ENCODE measurements at places on chromosomes 6 and 20.

DNA sequence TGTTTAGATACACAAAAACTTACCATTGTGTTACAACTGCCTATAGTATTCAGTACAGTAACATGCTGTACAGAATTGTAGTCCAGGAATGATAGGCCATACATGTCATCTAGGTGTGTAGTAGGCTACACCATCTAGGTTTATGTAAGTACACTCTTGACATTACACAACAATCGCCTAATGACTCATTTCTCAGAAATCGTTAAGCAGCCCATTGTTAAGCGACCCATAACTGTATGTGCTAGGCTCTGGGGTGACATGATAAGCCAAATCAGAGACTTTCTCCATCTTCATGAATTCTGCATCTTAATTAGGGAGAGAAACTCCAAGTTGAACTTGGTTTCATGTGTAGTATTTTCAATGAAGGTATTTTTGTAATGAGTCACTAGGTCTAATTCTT, 17.2 kb downstream of the STK35 start:
- DNase-seq = no peak

- DNase-seq = no peak
These were observed 40.8 kb downstream of the ITCH start for GRCh38 chr20:34403908-34404307.

GRCh38 chr6:131532580-131533039, 40.4 kb upstream of the ARG1 start:
- peak; percentile 65 for DNase-seq

DNA sequence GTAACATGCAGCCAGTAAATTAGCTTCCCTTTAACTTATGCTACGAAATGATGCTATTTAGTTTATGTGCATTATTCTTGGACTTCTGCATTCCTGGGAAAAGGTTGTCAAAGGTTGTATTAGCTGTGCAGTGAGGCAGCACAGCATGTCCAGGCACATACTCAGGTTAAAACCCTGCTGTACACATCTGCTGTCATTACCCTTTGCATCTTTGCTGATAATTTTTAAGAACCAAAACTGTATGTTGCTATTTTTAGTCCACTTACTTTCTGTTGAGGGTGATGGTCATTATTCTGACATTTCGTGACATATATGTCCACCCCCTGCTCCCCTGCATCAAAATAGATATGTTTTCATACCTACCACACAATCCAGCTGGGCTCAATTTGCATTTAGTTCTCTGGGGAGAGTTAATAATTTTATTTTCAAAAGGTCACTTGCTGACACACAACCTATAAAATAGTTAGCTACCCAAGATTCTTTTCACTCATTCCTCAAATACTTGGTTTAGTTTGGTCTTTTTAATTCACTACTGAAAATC, 142.5 kb upstream of the SPACA1 start:
- no peak for DNase-seq

DNA sequence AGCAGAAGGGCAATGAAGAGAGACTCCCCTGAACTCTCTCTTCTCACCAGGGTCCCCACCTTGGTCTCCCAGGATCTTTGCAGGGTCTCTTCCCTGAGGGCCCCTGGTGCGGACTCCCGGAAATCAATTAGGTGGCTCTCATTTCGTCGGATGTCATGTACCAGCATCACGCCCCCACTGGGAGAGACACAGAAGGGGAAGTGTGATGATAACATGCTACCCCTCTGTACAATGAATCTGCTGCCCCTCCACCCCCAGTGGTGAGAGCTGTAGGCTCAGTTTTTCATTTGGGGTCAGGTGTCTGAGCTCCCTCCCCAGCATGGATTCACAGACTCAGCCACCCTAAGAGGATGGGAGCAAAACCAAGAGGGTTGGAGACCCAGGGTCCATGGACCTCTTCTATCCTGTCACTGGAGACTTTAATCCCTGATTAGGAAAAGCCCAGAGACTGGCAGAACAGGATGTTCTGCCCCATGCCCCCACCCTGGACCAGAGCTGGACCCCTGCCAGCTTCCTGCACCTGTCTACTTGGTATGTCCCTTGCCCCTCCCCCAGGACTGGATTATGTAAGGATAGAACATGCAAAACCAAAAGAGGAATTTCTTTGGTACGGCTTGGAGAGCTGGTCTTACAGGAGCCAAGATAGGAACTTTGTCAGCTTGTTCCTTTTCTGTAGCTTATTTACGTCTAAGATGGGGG, 11.1 kb downstream of the GGT7 start:
- DNase-seq = peak; percentile 26

DNA sequence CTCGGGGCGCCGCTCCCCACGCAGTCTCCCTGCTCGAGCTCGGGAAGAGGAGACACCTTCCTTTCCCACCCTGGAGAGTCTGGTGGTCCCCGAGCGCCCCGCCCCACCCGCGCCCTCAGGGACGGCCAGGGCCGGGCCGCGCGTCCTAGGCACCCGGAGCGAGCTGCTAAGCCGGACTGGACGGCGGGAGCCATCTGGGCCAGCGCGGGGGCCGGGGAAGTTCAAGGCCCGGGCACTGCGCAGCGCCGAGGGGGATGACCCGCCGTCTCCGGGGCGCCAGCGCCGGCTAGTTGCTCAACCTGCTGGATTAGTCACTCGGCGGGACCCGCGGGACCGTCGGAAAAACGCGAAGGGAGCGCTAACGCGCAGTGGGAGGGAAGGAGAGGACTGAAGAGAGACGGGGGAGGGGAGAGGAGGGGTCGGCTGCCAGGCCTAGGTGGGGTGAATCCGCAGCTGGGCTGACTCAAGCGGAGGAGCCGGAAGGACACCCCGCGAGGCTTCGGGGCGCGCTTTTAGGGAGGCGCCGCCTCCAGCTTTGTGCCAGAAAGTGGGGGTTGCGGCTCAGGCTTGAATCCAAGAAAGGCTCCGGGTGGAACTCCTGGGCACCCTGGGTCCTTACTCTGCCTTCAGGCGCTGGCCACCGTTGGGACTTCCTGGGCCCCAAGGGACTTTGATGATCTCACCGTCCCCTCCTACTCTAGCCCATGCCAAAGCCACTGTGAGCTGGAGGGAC, 75.7 kb upstream of the FOXP4 start:
- DNase-seq = no peak

GRCh38 chr6:130362128-130362527, 3.7 kb upstream of the TMEM200A start:
- no peak for DNase-seq

DNA sequence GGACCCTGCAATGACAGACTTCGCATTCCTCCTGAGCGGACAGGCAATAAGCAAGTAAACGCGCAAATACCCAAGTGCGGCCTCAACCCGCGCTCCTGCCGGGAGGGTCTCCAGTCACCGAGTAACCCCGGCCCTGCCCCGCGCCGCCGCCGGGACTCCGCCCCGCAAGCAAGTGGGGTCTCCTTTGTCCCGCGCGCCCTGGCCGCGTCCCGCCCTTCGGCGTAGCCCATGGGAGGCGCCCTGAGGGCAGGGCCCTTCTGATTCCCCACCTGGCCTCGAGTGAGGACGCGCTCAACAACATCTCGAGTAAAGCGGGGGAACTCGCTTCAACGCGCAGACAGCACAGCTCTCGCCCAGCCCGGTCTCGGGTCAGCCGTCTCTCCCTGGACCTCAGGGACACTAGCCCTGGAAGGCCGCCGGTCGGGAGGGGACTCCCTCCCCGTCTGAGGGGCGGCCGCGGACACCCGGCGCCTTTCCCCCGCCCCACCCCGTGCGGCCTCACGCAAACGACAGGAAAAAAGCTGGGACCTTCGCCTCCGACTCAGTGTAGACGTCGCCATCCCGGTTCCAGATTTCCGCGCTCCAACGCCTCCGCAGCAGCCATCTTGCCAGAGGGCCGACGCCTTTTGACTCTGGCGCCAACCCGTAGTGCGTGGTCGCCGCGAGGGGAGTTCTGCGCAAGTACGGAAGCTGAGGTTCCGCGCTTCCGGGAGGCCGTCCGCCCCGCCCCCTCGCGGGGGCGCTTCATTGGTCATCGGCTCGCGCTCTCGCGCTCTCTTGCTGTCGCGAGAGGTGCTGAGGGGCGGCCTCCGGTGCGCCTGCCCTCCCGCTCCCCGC, 461 bp upstream of the GID8 start:
- DNase-seq = peak; percentile 98

Measured in activated CD8-positive, alpha-beta memory T cell treated with anti-CD3 and anti-CD28 coated beads for 24 hours (primary cell).